MM.1S (cell line): ENCODE measurements at places on chromosomes 6 and 20.
A peak's percentile ranks its signal among the peaks of the same experiment; 100 is the strongest.

GRCh38 chr6:111478749-111479148, 4.3 kb downstream of the REV3L start:
- no peaks in the 10 kb centered on the region for H3K27me3 ChIP-seq
- H3K27ac ChIP-seq = no peak overlapping the region
- peaks cover 15% of the 10 kb centered on the region for H3K4me1 ChIP-seq
- DNase-seq = peak; percentile 65

- H3K4me3 ChIP-seq = no peak overlapping the region
- DNase-seq = no peak
- H3K27ac ChIP-seq = no peak overlapping the region
- no peaks in the 10 kb centered on the region for H3K36me3 ChIP-seq
- H3K4me1 ChIP-seq = no peaks in the 10 kb centered on the region
- H3K27me3 ChIP-seq = no peaks in the 10 kb centered on the region
Measured at GRCh38 chr6:43325876-43326275, 17.2 kb upstream of the CRIP3 start.

DNA sequence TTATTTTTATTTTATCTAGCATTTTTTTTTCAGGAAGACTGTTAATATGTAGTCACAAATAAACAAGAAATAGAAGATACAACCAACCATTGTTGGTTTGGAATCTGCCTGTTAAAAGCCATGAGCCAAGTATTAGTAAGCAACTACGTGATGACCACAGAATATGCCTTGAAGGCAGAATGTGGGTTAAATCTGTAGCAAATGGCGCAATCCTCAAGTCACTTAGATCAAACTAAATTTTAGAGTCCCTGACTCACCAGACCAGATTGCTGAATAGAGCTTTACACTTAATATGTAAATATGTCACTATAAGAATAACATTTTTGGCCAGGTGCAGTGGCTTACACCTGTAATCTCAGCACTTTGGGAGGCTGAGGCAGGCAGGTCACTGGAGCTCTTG, 800.1 kb upstream of the CITED2 start:
- H3K4me1 ChIP-seq = no peaks in the 10 kb centered on the region
- H3K36me3 ChIP-seq = no peaks in the 10 kb centered on the region
- H3K27ac ChIP-seq = no peak overlapping the region
- no peak for DNase-seq

GRCh38 chr20:6108330-6108729, 14.5 kb downstream of the FERMT1 start:
- H3K4me3 ChIP-seq = no peak overlapping the region
- no peaks in the 10 kb centered on the region for H3K27me3 ChIP-seq
- H3K36me3 ChIP-seq = no peaks in the 10 kb centered on the region; the same call in 1 of the 2 replicates
- H3K4me1 ChIP-seq = peaks cover 12% of the 10 kb centered on the region
- no peak overlapping the region for H3K27ac ChIP-seq

DNA sequence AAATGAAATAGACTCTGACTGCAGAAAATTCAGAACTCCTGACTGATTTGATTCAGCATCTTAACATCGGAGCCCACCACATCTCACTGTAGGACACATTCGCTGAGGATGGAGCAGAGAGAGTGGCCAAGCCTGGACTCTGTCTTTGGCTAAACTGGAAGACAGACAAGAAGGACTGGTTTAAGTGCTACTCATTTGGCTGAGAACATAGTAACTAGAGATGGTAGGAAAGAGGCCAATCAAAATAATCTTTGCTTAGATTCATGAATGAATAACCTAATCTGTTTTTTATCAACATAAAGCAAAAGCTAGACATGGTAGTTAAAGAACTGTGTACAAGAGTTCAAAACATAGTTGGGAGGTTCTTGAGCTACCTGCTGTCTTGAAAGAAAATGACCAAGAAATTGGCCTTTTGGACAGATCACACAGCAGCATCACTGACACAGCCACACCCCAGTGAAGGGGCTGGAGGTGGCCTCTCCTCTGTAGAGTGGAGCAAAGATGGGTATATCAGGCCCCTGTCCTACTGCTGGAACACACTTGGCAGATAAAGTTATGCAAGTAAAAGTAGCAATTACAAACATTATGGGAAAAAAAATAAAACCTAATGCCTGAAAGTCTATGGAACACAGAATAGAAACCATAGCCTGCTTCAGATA, 87.1 kb upstream of the NT5E start:
- no peak for DNase-seq
- no peaks in the 10 kb centered on the region for H3K27me3 ChIP-seq
- peaks cover 3% of the 10 kb centered on the region; the same call in 1 of the 2 replicates for H3K4me1 ChIP-seq
- no peak overlapping the region for H3K4me3 ChIP-seq
- no peak overlapping the region for H3K27ac ChIP-seq
